ENCODE measurements at places on chromosomes 11 and 22. TPM values are rescaled to one million over a fixed set of nuclear protein-coding genes. Genes with fewer than 3 reads are reported as not detected.

The SCGB1C1 gene
- total RNA-seq = not detected

The PRR33 gene
- not detected for total RNA-seq

The SULT4A1 gene
- not detected for total RNA-seq

GRCh38 chr11:114280696-114281095 is 15.5 kb upstream of the NNMT start:
- no peaks in the 10 kb centered on the region for H3K27me3 ChIP-seq
- no peaks in the 10 kb centered on the region for H3K36me3 ChIP-seq
- no peaks in the 10 kb centered on the region for H3K4me1 ChIP-seq
- H3K27ac ChIP-seq = no peak overlapping the region

GRCh38 chr11:6440906-6441358 is at the start of gene HPX:
Gene HPX, minus strand, starts transcription at chr11:6440987. Its CDS starts 24 bp downstream, at chr11:6440963.
- no peaks in the 10 kb centered on the region for H3K4me1 ChIP-seq
- H3K27me3 ChIP-seq = no peaks in the 10 kb centered on the region
- no peak for DNase-seq
- H3K36me3 ChIP-seq = no peaks in the 10 kb centered on the region

- H3K4me1 ChIP-seq = peaks cover 6% of the 10 kb centered on the region
- DNase-seq = peak; percentile 63
- H3K27me3 ChIP-seq = no peaks in the 10 kb centered on the region
- H3K4me3 ChIP-seq = no peak overlapping the region
- no peaks in the 10 kb centered on the region for H3K36me3 ChIP-seq
Observed at GRCh38 chr11:119318240-119319135, 1.6 kb upstream of the MCAM start.

GRCh38 chr11:77302752-77303151 is 1.3 kb upstream of the GDPD4 start:
- no peaks in the 10 kb centered on the region for H3K4me1 ChIP-seq
- no peak for DNase-seq
- H3K27ac ChIP-seq = no peak overlapping the region

- no peaks in the 10 kb centered on the region for H3K4me1 ChIP-seq
- no peak for DNase-seq
- no peak overlapping the region for H3K4me3 ChIP-seq
- no peaks in the 10 kb centered on the region for H3K36me3 ChIP-seq
- H3K27me3 ChIP-seq = no peaks in the 10 kb centered on the region
Observed at GRCh38 chr22:27420195-27420816, 381.2 kb downstream of the MN1 start.

DNA sequence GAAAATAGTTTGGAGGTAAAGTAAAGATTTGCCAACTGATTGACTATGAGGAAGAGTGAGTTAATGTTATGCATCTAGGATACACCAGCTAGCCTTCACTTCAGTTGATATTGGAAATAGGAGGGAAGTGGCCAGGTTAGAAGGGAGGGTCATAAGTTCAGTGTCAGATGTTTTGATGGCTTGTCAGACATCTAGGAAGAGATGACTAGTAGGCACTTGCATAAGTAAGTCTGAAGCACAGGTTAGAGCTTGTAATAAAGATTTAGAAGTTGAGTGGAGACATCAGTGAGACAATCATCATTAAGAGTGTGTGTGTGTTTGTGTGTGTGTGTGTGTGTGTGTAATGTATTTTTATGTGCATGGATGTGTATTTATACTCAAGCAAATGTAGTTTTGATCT is 146.1 kb downstream of the OR4C45 start:
- no peak overlapping the region for H3K27ac ChIP-seq
- H3K4me1 ChIP-seq = no peaks in the 10 kb centered on the region
- DNase-seq = no peak
- no peak overlapping the region for H3K4me3 ChIP-seq
- no peaks in the 10 kb centered on the region for H3K27me3 ChIP-seq

GRCh38 chr11:11291041-11292015 is 61.7 kb downstream of the CSNK2A3 start:
- H3K27me3 ChIP-seq = no peaks in the 10 kb centered on the region
- DNase-seq = no peak
- H3K27ac ChIP-seq = no peak overlapping the region
- H3K36me3 ChIP-seq = no peaks in the 10 kb centered on the region
- H3K4me3 ChIP-seq = no peak overlapping the region
- no peaks in the 10 kb centered on the region for H3K4me1 ChIP-seq

DNA sequence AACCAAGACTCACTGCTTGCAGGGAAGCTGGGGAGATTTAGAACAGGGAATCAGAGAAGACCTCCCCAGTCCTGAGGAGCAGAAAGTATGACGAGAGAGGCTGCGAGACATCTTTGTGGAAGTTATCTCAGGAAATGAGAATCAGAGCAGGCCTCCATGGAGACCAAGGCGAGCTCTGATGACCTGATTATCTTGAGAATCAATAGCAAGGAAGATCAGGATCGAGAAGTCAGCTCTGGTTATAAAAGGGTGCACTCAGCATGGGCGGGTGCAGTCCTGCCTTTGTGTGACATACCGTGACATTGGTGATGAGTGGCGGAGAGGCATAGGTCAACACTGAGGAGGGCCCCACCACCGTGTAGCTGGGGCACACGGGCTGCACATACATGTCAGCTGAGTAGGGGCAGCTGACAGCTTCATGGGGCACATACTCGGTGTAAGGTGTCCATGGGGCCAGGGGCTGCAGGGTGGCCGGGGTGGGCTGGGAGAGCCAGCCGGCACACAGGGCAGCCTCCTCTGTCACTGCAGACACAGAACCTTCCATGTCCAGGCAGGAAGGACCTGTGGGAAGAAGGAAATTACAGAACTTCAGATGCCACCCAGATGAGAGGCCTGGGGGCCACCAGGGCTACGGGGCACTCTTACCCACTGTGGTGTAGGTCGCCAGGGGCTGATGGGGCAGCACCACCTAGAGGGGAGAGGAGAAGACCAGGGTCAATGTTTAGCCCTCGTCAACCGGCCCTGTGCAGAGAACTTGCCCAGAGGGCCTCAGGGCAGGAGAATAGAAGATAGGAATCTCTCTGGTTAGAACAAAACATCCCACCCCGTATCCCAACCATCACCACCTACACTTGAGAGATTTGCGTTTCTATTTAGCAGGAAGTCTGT is 21.7 kb downstream of the POU2AF1 start:
- no peaks in the 10 kb centered on the region for H3K27me3 ChIP-seq
- no peaks in the 10 kb centered on the region for H3K36me3 ChIP-seq
- H3K27ac ChIP-seq = no peak overlapping the region
- no peaks in the 10 kb centered on the region for H3K4me1 ChIP-seq

DNA sequence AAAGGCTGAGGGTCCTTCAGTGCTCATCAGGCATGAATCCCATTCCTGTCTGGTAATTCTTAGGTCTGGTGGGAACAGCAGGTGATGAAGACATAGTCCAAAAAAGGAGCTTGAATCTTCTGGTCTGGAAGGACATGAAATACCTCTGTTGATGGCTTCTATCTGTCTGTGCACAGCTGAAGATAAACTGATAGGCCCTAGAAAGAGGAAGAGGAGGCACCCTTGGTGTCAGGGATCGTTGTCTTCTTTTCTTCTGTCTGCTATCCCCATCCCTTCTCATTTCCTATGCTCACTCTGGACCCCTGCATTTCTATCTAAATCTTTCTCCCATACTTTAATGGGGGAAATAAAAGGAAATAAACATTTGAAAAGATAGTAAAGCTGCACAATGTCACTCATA is 9.4 kb downstream of the AGBL2 start:
- no peaks in the 10 kb centered on the region for H3K4me1 ChIP-seq
- no peaks in the 10 kb centered on the region for H3K36me3 ChIP-seq
